ENCODE measurements at places on chromosomes 13 and 19.

- no peak for DNase-seq
These were observed 945.5 kb upstream of the SLC10A2 start for GRCh38 chr13:104011505-104012241.

GRCh38 chr19:2426611-2427428 lies 566 bp downstream of the TIMM13 start:
- DNase-seq: no peak

- DNase-seq: no peak
These were observed 1.1 kb upstream of the EPN1 start for GRCh38 chr19:55673889-55674288.

DNA sequence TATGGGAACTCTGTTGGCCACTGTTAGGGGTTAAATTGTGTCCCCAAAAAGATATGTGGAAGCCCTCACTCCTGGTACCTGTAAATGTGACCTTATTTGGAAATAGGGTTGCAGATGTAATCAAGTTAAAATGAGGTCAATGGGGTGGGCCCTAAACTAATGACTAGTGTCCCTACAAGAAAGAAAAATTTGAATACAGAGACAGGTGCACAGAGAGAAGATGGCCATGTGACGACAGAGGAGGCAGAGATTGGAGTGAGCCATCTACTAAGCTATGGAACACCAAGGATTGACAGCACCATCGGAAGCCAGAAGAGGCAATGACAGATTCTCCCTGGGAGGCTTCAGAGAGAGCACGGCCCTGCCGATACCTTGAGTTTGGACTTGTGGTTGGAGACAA lies 16.5 kb downstream of the POU2F2 start:
- no peak for DNase-seq

- no peak for DNase-seq
These were observed 4.8 kb downstream of the COLGALT1 start for GRCh38 chr19:17560205-17560595.

DNA sequence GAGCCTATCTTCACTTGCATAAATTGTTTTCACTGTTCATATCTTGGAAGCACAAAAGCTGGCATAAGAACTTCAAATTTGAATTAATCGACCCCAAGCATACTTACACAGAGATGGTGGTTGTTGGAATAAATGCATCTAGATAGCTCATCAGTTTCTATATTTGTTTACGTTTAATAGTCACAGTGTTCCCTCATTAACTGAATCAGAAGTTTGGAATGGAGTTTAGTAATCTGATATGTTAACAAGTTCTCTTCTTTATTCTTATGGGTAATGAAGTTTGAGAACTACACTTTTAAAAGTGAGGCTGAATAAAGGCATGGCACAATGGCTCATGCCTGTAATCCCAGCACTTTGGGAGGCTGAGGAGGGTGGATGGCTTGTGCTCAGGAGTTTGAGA lies 886.7 kb upstream of the PCDH20 start:
- DNase-seq: no peak

GRCh38 chr13:98488736-98489135 lies 88.2 kb downstream of the STK24 start:
- DNase-seq: no peak

GRCh38 chr13:50527612-50528509 lies 315.6 kb downstream of the DLEU7 start:
- DNase-seq: no peak

GRCh38 chr19:47991191-47991808 lies 670 bp downstream of the BSPH1 start:
- no peak for DNase-seq

DNA sequence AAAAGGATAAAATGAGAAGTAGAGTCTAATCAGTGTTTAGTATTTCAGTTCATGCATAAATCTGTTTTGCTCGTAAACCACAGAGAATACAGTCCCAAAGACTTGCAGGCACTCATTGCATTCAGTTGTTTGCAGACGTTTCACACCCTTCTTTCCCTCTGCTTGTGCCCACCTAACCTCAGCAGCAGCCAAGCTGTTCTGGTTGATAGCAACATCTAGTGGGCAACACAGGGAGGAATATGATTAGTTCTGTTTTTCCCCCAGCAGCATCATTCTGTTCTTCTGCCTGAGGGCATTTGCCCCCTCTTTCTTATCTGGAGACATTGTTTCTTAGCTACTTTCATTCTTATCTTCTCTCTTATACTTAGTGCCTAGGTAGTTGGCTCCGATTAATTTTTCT lies 135.6 kb downstream of the PAN3 start:
- no peak for DNase-seq

- DNase-seq: no peak
These were observed 51.9 kb upstream of the UQCRFS1 start for GRCh38 chr19:29264897-29265296.

DNA sequence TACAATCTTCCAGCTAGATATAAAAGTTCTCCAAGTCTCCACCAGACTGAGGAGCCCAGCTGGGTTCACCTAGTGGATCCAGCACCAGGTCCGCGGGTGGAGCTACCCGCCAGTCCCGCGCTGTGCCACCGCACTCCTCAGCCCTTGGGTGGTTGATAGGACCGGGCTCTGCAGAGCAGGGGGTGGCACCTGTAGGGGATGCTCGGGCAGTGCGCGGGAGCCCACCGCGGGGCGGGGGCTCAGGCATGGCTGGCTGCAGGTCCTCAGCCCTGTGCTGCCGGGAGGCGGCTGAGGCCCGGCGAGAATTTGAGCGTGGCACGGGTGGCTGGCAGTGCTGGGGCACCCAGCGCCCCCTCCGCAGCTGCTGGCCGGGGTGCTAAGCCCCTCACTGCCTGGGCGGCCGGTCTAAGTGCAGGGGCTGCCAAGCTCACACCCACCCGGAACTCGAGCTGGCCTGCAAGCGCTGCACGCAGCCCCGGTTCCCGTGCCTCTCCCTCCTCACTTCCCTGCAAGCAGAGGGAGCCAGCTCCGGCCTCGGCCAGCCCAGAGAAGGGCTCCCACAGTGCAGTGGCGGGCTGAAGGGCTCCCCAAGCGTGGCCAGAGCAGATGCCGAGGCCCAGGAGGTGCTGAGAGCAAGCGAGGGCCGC lies 542.8 kb upstream of the PCDH9 start:
- DNase-seq: no peak

DNA sequence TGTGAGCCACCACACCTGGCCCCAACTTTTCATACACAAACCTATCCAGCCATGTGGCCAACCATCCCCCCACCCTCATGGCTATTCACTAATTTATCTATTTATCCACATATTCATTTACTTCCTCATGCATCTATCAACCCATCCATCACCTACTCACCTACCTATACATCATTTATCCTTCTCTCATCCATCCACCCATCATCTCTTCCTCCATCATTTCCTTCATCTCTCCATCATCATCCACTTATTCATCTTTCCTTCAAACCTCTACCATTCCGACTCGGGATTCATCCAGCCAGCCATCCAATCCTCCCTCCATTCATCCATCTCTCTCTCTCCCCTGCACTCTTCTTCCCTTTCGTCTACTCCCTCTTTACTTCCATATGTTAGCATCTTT lies 54.6 kb downstream of the RYR1 start:
- DNase-seq: no peak

DNA sequence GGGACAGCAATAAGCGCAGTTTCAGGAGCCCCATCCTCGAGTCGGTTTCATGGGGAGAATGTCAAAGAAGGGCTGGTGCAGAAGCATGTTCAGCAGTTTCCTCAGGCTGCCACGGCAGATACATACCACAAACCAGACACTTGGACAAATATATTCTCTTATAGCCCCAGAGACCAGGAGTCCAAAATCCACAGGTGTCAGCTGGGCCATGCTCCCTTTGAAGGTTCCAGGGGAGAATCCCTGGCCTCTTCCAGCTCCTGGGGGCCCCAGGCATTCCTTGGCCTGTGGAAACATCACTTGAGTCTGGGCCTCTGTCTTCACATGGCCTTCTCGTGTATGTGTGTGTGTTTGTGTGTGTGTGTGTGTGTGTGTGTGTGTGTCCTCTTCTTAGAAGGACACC lies 164.1 kb downstream of the UQCRFS1 start:
- no peak for DNase-seq
